ENCODE measurements at places on chromosomes 13 and 19. TPM values are rescaled to one million over a fixed set of nuclear protein-coding genes. Genes with fewer than 3 reads are reported as not detected.
A peak's percentile ranks its signal among the peaks of the same experiment; 100 is the strongest.

Gene TNFRSF19
- total RNA-seq: 0.93 TPM

DNA sequence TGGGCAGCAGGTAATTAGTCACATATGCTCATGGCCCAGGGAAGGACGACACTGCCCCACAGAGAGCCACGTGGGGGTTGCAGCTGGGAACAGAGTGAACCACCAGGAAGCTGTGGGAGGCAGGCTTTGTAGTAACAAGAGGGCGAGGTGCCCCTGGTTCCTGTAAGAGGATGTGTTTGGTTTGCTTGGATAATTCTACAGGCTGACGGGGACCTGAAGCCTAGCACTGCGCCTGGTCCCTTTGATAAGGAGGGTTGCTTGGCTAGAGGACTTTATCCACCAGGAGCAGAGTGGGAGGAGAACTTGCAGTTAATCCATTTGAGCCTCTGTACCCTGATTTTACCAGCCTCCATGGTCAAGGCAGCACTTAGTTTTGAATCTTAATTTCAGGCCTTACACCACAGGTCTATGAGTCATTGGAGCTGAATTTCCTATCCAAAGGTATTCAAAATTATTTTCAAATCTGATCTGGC lies 67.4 kb upstream of the CLDN10 start:
- DNase-seq: no peak

Gene ABHD8
- 16.5 TPM for total RNA-seq

Gene GCDH
- total RNA-seq: 99.8 TPM

Gene CD33
- 0.12 TPM for total RNA-seq

GRCh38 chr19:46634656-46635218 lies 1.3 kb downstream of the GNG8 start:
- DNase-seq: peak; percentile 74

- DNase-seq: peak; percentile 46
Measured at GRCh38 chr13:35225582-35225981, 250.9 kb downstream of the MAB21L1 start.

DNA sequence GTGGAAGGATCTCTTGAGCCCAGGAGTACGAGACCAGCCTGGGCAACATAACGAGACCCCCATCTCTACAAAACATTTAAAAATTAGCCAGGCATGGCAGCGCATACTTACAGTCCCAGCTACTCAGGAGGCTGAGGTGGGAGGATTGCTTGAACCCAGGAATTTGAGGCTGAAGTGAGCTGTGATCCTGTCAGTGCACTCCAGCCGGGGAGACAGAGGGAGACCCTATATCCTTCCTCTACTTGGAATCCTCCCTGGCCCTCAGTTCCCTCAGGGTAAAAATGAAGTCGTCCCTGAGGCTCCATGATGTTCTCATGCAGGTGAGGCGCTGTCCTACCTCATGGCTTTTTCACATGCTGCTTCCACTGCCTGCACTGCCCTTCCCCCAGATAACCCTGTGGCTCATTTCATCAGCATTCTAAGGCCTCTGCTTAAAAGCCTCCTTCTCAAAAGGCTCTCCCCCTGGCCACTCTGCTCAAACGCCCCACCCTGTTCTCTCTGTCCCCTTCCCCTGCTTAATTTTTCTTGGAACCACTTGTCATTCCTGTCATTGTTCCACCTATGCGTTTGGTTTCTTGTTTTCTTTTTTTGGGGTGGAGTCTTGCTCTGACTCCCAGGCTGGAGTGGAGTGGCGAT lies 19.2 kb downstream of the DNM2 start:
- peak; percentile 39 for DNase-seq

Gene ZNF729
- total RNA-seq: not detected

Gene SPRED3
- total RNA-seq: 3.9 TPM

DNA sequence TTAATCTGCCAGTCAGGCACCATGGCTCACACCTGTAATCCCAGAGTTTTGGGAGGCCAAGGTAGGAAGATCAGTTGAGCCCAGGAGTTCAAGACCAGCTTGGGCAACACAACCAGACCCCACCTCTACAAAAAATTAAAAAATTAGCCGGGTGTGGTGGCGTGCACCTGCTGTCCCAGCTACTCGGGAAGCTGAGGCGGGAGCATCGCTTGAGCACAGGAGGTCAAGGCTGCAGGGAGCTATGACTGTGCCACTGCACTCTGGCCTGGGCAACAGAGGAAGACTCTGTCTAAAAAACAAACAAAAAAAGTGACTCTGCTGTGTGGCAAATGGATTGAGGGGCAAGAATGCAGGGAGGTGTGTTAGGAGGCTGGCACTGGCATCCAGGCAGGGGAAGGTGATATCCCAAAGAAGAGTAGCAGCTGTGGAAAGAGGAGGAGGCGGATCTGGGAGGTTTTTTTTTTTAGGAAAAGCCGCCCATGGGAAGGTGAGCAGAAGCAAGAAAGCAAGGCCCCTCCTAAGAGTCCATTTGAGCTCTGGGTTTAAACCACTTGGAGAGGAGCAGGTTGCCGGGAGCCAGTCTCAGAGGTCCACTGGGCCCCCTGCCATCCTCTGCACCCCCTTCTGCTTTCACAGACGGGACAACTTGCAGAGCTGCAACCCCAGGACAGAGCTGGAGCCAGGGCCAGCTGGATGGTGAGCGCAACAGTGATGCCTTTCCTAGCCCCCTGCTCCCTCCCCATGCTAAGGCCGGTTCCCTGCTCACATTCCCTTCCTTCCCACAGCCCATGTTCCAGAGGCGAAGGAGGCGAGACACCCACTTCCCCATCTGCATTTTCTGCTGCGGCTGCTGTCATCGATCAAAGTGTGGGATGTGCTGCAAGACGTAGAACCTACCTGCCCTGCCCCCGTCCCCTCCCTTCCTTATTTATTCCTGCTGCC lies 2.1 kb downstream of the HAMP start:
- DNase-seq: peak; percentile 42

Gene ETV2
- total RNA-seq: not detected

DNA sequence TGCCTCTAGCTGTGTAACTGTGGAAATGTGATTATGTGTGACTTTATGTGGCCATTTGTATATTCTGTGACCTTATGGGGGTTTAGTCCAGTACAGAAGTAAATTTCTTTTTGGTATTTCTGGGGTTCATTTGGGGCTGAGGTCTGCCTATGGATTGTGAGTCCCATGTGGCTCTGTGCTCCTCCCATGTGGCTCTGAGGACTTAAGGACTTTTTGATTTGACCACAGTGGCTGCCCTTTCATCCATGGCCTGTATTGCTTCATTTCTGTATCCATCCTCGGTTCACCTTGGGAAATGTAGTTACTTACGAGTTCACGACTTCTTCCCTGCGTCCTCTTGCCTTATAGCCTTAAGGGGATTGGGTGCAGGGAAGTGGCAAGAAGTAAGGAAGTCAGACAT lies 1.0 kb downstream of the ZNF420 start:
- DNase-seq: no peak

GRCh38 chr19:55586976-55587668 lies 6.5 kb upstream of the ZNF579 start:
- peak; percentile 98 for DNase-seq

- DNase-seq: no peak
Measured at GRCh38 chr13:95044452-95045205, 256.6 kb downstream of the ABCC4 start.

DNA sequence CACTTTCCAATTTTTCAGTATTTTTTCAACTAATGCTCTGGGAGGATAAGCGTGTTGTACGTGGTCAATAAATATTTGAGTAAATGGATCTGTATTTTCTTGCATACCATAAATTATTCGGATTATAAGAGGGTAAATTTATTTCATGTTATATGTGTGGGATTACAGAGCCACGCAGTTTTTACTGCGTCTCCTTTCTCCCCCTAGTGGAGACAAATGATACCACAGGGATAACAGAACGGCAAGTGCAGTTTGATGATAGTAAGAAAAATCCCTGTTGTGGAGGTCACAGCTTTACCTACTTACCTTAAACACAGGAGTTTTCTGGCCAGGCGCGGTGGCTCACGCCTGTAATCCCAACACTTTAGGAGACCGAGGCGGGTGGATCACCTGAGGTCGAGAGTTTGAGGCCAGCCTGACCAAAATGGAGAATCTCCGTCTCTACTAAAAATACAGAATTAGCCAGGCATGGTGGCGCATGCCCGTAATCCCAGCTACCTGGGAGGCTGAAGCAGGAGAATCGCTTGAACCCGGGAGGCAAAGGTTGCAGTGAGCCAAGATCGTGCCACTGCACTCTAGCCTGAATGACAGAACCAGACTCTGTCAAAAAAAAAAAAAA lies 16.8 kb downstream of the MBD3L2B start:
- peak; percentile 75 for DNase-seq

Gene AMER2
- 0.62 TPM for total RNA-seq

Gene SPACA4
- total RNA-seq: not detected

Gene CYP4F3
- total RNA-seq: not detected

DNA sequence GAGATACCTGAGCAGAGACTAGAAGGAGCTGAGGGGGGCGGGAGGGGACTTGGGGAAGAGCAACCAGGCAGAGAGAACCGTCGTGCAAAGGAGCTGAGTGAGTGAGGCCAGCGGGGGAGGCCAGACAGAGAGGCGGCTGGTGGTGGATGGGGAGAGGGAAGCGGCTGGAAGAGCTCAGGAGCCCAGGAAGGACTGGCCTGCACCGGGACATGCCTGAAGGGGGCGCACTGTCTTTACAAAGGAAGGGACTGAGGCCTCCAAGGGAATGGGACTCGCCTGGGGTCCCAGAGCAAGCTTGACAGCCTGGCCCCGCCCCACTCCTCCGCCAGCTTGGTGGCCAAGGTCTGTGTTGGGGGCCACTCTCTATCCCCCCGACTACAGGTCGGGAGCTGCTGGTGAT lies 14.9 kb downstream of the ONECUT3 start:
- DNase-seq: peak; percentile 93

DNA sequence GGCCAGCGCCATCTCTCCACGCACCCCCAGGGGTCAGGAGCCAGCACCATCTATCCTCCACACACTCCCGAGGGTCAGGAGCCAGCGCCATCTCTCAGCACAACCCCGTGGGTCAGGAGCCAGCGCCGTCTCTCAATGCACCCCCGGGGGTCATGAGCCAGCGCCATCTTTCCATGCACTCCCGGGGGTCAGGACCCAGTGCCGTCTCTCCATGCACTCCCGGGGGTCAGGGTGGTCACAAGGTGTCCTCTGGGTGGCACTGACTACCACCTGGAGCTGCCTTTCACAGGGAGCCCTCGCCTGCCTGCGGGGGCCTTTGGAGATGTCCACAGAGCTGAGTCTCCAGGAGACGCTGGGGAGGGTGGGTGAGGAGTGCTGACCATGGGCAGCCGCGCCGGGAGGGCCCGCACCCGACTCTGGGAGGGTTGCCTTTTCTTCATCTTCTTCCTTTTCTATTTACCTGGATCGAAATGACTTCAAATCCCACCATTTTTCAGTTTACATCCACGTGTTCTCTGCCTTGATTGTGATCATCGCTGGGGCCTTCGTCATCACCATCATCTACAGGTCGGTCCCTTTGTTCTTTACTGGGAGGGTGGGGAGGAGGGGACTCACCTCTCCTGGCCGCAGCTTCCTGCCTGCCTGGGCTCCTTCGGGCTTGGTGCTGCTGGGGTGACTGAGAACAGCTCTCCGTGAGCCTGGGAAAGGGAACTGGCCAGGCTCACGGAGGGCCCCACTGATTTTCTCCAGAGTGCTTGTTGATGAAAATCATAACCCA lies 19.1 kb downstream of the TEX29 start:
- DNase-seq: no peak

- no peak for DNase-seq
Measured at GRCh38 chr19:3370728-3371591, 4.6 kb downstream of the NFIC start.

Gene MTIF3
- total RNA-seq: 47.2 TPM

Gene CARM1
- total RNA-seq: 125 TPM

- no peak for DNase-seq
Measured at GRCh38 chr19:15244808-15245207, 12.6 kb upstream of the EPHX3 start.

Gene MADCAM1
- 1.0 TPM for total RNA-seq

DNA sequence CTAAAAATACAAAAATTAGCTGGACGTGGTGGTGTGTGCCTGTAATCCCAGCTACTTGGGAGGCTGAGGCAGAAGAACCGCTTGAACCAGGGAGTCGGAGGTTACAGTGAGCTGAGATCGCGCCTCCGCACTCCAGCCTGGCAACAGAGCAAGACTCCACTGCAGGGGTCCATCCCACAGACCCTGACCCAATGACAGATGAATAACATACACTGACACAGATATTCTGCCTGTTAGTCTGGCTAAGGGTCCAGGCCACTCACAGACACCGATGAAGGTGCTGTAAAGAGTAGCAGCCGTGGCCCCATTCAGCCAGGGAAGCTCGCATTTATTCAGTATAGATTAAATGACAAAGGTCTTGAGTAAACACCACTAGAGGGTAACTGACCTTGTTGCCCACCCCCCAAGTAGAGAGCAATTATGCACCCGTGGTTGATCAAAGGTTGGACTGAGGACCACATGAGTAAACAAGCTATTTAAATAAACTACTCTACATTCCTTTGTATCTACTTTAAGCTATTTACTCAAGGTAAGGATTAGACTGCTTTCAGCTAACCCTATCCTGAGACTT lies 8.5 kb upstream of the CRYL1 start:
- DNase-seq: no peak

DNA sequence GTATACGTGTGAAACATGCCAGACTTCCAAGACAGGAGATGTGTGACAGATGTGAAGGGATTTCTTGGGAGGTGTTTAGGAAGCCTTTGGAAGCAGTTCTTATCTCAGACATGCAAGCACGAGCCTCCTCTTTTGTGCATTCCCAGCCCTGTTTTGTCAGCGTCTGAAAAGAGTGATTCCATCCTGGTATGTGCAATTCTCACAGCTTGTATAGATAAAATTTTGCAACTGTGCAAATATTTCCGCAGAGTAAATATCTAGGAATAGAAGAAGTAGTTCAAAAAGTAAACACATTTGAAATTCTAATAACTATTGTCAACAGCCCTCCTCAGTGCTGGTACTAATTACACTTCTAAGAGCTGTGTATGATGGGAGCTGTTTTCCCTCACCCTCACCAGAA lies 72.3 kb upstream of the C1QTNF9B start:
- DNase-seq: no peak

- no peak for DNase-seq
Measured at GRCh38 chr13:107438251-107438650, 777.1 kb downstream of the LIG4 start.

GRCh38 chr13:39599842-39600241 lies 3.2 kb downstream of the LHFPL6 start:
- DNase-seq: no peak

- no peak for DNase-seq
Measured at GRCh38 chr13:59890054-59890453, 273.7 kb downstream of the DIAPH3 start.

- DNase-seq: no peak
Measured at GRCh38 chr19:30223866-30224688, 148.1 kb upstream of the ZNF536 start.

GRCh38 chr19:45049073-45049736 lies 10.4 kb downstream of the CLASRP start:
- no peak for DNase-seq
